NCI-H82 (cell line): ENCODE measurements at places on chromosomes 2 and 18.

- no peak for DNase-seq
Measured at GRCh38 chr2:37794717-37795116, 123.3 kb upstream of the CDC42EP3 start.

DNA sequence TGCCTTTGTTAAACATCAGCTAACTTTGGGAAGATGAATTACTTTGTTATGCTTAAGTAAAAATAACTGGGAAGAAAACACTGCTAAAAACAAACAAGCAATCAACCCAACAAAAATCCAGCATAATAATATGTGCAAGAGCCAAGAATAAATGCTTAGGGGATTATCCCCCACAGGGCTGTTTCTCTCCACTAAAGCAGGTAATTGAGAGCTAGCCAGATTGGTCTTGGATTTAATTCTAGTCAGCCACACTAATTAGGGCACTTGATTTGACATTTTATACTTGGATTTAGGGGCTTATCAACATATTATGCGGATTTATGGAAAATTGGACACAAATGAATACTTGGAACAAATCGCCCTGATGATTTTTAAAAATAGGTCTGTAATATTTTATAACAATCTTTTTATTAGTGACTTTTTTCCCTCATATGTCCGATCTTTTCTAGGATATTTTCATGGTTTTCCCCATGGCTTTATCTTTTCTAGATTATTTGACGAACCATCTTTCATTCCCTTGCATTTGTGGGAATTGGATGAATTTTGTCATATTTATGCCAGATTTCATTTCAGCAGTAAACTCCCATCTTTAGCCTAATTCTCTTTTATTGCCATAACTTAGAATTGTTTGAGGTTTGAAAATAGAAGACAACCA lies 199.1 kb upstream of the NXPH2 start:
- DNase-seq = peak; percentile 88

DNA sequence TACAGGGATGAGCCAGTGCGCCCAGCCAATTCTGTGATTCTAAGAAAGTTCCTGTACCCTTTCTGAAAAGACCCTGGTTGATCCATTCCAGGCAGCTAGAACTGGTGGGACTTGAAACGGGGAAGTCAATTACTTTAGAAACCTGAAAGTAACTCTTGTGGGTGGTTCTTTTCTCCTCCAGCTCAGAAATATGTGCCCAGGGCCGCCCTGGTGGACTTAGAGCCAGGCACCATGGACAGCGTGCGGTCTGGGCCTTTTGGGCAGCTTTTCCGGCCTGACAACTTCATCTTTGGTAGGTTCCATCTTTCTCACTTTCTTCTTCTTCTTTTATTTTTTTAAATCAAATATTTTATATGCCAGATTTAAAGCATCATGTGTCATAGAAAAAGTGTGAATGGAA lies 2.7 kb downstream of the TUBB6 start:
- no peak for DNase-seq

DNA sequence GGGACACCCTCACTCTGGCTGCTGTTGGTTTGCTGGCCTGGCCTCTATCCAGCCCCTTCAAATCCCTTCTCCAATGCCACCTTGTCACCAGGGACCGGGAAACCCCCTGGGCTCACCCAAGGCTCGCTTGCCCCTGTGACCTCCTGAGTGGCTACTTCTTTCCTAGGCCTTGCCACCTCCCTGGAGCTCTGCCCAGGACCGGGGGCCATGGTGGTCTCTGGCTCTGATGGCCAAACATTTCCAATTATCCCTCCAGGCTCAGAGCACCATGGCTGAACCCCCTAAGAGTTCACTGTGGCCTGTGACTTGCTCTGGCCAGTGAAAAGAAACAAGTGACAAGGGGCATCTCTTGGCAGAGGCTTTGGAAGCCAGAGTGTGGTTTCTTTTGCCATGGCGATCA lies 237.6 kb downstream of the TFCP2L1 start:
- no peak for DNase-seq

GRCh38 chr2:190626641-190627210 lies 22.2 kb upstream of the NAB1 start:
- DNase-seq = no peak

DNA sequence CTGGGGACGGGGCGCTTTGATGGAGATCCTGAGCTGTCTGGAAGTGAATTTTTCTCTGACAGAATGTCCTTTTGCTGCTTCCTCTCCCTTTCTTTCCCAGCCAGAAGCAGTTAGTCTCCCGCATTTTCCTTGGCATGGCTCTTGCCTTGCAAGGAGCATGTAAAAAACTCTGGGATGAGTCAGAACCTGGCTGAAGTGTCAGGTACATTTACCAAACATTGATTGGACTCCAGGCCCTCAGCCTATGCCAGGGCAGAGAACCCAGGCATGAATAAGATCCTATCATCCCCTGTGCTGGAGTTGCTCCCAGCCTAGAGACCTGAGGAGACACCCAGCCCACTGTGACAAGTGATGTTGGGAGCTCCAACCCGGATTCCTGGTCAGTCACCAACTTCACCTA lies 21.6 kb downstream of the STON1 start:
- DNase-seq = no peak

DNA sequence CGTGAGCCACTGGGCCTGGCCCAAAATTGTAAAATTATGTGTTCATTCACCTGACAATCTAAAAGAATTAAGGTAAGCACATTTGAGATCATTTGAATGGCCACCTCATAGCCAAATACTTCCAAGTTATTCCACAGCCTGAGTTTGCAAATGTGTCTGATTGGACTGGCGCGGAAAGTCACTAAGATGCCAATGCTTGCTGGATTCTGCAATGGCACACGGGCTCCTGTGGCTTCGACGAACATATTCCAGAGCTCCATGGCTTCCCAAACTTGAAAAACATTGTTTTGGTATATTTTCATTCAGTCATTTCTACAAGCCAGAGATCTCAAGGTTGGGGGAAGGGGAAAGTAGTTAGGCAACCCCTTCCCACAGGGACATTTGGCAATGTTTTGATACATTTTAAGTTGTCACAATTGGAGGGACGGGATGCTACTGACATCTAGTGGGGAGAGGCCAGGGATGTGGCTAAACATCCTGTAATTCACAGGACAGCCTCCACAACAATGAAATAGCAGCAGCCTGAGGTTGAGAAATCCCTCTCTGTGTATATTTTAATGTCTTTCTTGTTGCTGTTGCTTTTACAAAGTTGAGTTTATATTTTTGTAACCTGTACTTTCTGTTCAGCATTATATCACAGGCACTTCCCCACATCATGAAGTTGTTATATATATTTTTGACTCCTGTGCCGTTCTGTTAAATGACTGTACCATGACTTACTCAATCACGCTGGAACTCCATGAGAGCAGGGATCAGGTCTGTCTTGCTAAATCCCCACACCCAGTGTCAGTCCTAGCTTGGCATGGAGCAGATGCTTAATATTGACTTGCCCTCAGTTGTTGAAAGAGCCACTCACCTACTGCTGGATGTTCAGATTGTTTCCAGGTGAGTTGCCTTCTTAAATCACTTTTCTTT lies 56.9 kb downstream of the COL4A4 start:
- peak; percentile 81 for DNase-seq

DNA sequence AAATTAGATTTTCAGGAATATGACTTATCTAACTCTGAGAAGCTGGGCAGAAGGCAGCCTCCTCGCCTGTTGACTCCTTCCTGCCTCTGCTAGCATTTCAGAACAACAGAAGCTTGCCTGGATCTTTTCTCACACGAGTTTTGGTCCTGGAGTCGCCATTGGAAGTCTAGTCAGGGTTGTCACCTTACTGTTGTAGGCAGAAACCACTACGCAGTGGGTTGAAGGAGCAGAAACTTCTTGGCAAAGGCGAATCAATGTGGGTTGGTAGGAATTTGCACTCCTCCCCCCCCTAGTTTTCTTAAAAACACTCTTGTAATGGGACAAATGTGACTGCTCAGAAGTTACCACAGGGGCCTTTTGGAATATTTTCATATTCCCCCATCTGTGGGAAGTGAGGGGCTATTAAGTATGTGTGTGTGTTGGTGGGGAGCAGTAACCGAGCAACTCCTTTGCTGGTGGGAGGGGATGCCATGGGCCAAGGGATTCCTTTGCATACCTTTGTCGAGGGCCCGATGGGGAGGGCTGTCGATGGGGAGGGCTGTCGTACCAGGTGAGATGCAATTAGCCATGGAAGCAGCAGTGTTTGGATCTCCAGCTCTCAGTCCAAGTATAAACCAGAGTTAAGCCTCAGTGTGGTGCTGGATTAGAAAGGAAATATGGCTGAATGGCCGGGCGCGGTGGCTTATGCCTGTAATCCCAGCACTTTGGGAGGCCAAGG lies 117.4 kb downstream of the FMNL2 start:
- peak; percentile 51 for DNase-seq

GRCh38 chr2:103873716-103874351 lies 980.1 kb upstream of the POU3F3 start:
- DNase-seq = no peak

- no peak for DNase-seq
Measured at GRCh38 chr18:73768043-73768442, 379.6 kb downstream of the FBXO15 start.

GRCh38 chr2:212089873-212090272 lies 448.7 kb downstream of the ERBB4 start:
- peak; percentile 21 for DNase-seq

DNA sequence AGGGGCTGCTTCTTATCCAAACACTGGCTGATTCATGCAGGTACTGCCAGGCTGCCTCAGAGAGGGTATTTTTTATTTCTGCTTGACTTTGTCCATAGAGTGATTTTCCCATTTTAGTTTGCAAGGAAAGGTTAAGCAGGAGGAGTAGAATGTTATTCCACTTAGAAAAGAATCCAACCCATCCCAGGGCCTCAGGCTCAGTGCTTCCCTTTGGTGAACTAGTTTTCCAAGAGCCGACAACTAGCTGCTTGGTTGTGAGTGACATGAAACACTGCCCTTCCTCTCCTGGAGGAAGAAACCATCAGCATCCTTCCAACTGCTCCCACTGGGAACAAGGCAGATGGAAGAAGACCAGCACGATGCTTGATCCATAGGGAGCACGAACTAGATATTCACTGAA lies 58.5 kb downstream of the BCL2 start:
- no peak for DNase-seq

- no peak for DNase-seq
Measured at GRCh38 chr18:12599543-12599942, 58.4 kb downstream of the SPIRE1 start.

DNA sequence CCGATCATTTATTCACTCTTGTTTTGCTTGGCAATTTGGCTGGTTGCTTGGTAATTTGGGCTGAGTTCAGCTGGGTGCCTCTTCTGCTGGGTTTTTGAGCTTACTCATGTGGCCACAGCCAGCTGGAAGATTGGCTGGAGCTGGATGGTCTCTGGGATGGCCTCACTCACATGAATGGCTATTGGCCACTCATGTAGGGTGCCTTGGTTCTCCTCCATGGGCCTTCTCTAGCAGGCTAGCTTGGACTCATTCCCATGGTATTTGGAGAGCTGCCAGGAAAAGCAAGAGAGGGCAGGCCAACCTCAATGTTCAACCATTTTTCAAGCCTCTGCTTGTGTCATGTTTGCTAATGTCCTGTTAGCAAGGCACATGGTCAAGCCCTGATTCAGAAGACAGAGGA lies 16.9 kb downstream of the ZAP70 start:
- no peak for DNase-seq

GRCh38 chr2:197274349-197274748 lies 36.2 kb downstream of the ANKRD44 start:
- no peak for DNase-seq

GRCh38 chr2:61758159-61758558 lies 95.7 kb downstream of the FAM161A start:
- no peak for DNase-seq

DNA sequence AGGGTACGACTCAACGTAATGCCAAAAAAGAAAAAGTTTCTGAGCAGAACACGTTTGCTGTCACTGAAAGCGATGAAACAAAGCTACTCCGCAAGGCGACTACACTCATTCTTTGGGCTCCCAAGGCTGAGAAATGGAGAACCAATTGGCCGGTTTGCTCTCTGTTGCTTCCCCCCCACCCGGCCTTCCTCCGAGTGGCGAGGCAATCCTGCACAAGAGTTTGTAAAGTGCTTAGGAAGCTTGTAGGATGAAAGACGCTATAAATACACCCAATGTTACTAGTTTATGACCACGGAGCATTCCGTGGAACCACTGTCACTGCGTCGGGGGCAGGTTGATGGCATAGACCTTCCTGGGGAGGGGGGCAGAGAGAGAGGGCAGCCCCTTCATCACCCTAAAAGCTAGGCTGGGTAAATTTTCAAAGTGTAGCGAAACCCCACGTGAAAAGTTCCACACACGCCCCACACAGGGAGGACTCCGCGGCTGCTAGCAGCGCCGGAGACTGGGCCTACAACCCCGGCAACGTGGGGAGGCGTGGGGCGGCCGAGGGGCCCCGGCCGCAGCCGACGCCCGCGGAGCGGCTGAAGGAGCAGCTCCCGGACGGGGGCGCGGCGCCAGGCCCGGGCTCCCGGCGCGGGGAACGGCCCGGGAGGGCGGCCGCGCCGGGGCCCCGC lies 915 bp downstream of the CUL3 start:
- DNase-seq = peak; percentile 57

DNA sequence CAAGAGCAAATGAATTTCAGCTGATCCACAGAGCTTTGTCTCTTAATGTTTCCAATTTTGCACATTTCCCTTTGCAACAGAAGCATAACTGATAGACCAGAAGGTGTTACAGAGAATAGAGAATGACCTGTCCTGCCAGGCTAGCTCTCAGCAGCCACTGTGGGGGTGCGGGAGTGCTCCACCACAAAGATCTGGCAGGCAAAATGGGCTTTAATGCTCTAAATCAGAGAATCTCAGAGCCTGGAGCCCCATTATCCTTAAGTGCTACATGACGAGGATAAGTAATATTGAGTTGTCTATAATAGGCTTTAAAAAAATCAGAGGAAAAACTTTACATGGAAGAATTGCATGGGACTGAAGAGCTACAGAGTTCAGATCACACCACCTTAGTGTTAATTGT lies 245.7 kb downstream of the PDE11A start:
- no peak for DNase-seq

GRCh38 chr2:180334514-180334913 lies 327.4 kb upstream of the CWC22 start:
- no peak for DNase-seq

DNA sequence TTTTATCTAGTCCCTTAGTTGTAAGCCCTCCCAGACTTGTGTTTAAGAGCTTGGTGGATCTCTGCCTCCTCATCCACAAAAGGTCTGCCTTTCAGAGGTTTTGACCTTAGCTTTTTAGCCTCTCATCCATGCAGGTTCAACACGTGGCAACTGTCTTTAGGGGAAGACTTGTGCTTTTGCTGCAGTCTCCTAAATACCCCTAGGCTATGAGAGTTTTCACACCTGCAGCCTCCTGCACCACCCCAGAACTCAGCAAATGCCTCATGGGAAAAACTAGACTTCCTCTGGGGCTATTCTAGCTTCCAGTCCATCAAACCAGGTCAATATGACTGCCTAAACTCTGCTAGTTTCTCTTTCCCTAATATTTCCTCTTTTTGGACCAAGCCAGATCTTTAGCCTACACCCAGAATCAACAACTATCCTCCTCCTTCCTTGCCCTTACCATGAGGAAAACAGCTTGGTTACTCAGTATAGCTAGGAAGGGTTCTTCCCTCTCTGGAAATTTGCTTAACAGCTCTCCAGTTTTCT lies 132.3 kb upstream of the RIOK3 start:
- DNase-seq = no peak

- DNase-seq = no peak
Measured at GRCh38 chr18:22398464-22398863, 19.3 kb downstream of the CTAGE1 start.
